ENCODE measurements at places on chromosomes 5 and 9.

DNA sequence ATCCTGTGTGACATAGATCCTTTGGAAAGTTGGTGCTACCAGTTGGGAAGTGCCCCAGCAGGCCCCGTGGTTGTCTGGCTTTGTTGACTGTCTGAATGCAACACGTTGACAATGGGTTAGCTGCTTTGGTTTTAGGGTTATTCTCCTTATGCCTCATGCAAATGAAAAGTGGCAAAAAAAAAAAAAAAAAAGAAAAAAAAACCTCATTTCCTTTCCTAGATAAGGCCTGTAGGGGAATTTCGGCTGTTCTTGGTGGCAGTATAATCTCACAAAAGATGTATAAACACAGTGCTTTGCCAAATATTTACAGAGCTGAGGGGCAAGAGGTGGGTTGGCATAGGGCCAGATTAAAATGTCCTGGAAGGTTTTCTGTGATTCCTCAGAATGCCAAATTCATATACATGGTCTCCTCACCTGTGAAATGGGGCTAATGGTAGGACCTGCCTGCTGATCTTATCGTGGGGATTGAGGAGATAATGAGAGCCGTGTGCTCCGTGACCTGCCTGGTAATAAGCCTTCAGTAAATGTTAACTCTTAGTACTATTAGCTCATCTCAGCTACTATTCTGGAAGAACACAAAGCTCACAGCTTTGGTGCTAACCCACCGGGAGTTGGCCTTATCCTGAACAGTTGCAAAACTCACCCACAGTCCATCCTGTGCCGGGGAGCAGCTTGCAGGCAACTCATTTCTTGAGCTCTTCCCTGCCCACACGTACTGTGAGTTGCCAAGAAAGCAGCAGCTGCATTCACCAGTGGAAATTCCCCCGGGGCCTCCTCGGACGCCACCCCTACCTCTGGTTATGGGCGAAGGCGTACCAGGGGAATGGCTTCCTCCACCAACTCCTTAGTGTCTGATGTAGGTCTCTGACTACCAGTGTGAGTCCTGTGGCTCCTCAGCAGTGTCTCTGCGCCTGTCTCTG, 220.3 kb downstream of the NR3C1 start:
- DNase-seq, result peak; percentile 14

DNA sequence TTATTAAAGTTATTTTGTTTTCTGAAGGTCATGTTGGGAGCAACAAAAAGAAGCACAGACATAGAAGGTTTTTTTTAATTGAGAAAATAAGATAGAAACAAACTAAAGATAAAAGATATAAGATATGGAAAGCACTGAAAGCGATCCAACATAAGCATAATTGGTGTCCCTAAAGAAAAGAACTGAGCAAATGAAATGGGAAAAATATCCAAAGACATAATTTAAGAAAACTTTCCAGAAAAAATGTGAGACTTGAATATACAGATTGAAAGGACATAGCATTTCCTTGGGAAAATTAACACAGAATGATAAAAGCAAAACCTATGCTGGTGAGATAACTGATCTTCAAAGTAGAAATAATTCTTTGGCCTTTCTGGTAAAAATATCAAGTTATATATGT, 289.3 kb downstream of the KIAA0825 start:
- no peak for DNase-seq

GRCh38 chr9:16806674-16807073, 63.8 kb downstream of the BNC2 start:
- no peak for DNase-seq

- peak; percentile 39 for DNase-seq
Observed at GRCh38 chr5:126449751-126450271, 26.6 kb downstream of the GRAMD2B start.

- peak; percentile 69 for DNase-seq
Observed at GRCh38 chr5:16819522-16820167, 116.4 kb downstream of the MYO10 start.

GRCh38 chr5:38764937-38765391, 80.8 kb upstream of the OSMR start:
- DNase-seq, result no peak

DNA sequence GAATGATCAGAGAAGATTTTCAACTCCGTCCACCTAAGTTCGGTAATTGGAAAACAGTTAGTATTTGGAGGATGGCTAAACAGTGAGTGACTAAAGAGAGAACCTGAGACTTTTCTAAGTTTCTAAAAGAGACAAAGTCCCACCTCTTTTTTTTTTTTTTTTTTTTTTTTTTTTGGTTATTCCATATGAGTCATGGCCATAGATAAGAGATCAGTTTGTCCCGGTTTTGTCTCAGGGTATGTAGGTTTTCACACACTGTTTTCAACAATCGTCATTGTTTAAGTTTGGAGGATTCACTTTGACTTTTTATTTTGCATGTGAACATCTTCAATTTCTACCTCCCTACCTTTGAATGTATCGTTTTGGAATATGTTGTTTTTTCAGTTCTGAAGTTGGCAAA, 85.9 kb downstream of the NTRK2 start:
- no peak for DNase-seq

DNA sequence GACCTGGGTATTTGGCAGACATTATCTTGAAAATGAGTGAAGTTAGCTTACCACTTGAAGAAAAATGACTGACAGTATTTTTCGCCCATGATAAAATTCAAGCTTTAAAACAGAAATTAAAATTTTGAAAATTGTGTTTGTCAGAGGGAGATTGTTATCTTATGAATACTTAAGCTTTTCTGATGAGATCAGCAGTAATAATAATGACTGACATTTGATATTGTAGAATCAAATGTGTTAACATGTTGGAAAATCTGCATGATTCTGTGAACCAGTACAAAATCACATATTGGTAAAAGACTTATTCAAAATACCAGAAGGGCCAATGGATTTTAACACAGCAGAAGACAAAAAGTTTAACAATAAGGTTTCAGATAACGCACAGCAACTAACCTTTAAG, 94.0 kb downstream of the MSX2 start:
- no peak for DNase-seq

DNA sequence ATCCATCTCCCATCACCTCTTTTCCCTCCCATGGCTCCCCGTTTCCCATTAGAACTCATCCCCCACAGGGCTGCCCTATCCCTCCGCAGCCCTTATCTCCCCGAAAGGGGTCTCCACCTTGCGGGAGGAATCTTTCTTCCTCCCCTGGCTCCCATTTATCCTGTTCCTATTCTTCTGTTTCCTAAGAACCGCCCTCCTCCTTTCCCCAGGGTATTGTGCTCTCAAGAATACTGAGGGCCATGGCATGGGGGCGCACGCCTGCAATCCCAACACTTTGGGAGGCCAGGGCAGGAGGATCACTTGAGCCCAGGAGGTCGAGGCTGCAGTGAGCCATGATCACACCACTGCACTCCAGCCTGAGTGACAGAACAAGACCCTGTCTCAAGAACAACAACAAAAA, 665 bp downstream of the CD72 start:
- no peak for DNase-seq

GRCh38 chr5:74594137-74595040, 46.1 kb downstream of the ENC1 start:
- peak; percentile 43 for DNase-seq

GRCh38 chr9:99572567-99572966, 249.1 kb upstream of the NR4A3 start:
- DNase-seq, result no peak

- no peak for DNase-seq
Observed at GRCh38 chr5:579211-579610, 32.9 kb upstream of the CEP72 start.

- DNase-seq, result no peak
Observed at GRCh38 chr5:97835112-97835511, 652.1 kb upstream of the RIOK2 start.

DNA sequence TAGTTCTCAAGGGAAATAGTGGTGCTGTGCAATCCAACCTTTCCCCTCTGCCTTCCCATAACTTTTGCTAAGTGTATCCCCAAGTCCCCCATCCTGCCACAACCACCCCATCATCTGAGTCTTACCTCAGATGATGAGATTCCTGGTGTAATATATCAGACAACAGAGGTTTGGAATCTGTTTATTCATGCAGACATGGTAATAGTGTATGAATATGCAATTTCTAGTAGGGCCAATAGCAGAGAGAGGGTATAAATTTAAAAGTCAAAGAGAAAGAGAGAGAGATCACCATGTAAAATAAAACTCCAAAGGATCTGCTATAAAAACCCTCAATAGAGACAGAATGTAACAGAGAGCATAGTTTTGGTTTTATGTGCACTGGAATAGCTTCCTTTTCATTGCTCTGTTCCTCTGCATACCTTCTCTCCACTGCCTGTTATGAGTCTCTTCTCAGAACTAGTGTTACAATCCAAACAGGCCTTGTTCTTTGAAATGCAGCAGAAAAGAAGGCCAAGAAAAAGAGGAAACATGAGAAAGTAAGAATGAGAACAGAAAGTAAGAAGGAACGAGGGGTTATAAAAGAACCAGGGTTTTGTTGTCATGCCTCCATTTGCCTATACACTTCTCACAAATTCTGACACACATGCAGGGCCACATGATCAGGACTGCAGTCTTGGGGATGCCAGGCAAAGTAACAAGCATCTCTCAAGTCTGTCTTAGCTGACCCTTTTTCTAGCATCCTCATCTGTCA, 278.0 kb downstream of the CETN3 start:
- peak; percentile 56 for DNase-seq

GRCh38 chr9:4301296-4301695, 1.4 kb upstream of the GLIS3 start:
- DNase-seq, result no peak

DNA sequence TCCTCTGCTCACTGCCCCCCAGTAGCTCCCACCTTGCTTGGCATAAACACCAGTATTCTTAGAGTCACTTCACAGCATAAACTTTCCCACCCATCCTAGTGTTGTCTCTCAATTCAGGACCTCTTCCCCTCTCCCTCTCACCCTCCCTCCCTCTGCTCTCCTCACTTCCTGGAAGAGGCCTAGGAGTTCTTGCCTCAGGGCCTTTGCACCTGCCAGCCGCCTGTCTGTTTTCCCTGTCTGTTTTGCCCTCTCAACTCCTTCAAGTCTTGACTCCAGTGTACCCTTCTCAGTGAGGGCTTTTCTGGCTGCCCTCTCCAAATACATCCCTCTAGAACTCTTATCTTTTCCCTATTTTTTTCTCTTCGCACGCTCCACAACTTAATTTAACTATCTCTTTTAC, 86.2 kb downstream of the ENTREP1 start:
- DNase-seq, result no peak

DNA sequence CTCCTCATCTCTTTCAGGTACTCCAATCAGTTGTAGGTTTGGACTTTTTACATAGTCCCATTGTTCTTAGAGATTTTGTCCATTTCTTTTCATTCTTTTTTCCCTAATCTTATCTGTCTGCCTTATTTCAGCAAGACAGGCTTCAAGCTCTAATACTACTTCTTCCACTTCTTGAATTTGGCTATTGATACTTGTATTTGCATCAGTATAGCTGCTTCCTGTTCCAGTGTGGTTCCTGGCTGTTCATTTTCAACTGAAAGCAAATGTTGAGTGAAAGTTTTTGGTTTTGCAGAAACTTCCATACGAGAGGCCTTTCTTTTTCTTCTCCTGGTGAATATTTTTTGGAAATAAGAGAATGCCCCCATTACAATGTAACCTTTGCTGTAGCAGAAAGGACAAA, 12.0 kb upstream of the IFNA1 start:
- no peak for DNase-seq

DNA sequence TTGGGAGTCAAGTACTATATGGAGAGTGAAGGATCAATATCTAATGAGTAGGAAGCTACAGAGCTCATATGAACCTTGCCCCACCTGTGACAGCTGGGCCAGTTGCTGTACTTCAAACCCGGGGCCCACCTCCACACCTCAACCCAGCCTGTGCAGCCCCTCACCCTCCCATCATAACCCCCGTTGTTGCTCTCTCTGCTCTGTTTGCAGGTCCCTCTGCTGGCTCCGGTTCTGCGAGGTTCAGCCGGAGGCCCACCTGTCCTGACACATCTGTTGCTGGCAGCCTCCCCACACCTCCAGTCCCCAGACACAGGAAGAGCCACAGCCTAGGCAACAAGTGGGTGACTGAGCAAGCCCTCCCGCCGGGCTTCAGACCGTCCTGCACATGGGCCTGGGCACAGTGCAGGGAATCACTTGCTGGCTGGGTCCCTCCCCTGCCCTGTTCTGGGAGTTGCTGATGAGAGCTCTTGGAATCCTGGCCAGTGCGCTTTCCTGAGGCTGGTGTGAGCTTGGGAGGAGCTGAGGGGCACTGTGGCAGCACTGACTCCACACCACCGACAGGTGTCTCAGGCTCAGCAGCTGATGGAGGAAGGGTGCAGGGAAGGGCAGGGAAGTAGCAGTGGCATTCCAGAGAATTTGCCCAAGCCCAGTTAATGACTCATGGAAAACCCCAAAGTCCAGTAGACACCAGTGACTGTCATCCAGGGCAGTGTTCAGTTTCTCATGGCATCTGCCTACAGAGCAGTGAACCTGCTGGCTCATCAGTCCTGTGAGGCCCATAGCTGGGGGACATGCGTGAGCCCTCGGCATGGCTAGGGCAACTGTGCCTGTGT, 69.5 kb upstream of the GARNL3 start:
- DNase-seq, result no peak

- DNase-seq, result no peak
Observed at GRCh38 chr5:157212307-157212706, 31.7 kb downstream of the ITK start.

- DNase-seq, result no peak
Observed at GRCh38 chr5:103035701-103036100, 84.2 kb downstream of the GIN1 start.

DNA sequence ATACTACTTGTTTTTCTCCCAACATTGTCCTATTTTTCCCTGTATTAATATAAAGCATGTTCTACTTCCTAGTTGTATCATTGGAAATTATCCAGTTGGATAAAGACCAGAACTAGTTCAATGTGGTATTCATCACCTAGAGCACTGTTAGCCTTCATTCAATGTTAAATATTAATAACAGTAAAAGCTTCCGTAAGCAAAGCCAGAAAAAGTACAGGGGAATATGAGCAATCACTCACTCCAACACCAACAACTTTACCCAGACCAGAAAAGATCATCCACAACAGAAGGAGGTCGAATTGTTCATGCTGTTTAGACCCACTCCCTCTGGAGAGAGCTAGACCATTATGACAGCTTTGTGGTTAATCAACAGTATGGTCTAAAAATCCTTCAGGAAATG, 728.4 kb downstream of the MAT2B start:
- DNase-seq, result no peak

- DNase-seq, result peak; percentile 63
Observed at GRCh38 chr9:99368341-99369326, 146.6 kb downstream of the SEC61B start.

DNA sequence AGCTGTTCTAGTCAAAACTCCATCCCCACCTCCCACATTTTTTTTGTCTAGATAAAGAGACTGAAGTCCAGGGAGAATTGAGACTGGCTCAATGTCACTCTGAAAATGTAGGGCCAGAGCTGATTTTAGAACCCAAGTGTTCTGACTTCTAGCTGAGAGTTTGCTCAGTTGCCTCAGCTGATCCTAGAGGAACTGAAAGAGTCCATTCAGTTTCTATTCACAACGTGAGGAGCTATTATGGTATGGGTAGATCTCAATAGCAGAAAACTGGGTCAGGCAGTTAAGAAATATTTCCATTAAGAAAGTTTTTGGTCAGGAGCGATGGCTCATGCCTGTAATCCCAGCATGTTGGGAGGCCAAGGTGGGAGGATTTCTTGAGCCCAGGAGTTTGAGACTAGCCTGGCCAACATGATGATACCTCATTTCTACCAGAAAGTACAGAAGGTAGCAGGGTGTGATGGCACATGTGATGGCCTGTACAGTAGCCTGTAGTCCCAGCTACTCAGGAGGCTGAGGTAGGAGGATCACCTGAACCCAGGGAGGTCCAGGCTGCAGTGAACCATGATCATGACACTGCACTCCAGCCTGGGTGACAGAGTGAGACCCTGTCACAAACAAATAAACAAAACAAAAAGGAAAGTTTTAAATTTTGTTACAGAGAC, 61.7 kb downstream of the GLRA1 start:
- DNase-seq, result no peak

GRCh38 chr9:35488021-35488420, 1.9 kb upstream of the RUSC2 start:
- DNase-seq, result no peak
